Stimulated activated CD4-positive, alpha-beta T cell treated with anti-CD3 and anti-CD28 coated beads, Interleukin-2, amount 100 ng/mL, for 48 hours (primary cell): ENCODE measurements at places on chromosomes 5 and 9.

DNA sequence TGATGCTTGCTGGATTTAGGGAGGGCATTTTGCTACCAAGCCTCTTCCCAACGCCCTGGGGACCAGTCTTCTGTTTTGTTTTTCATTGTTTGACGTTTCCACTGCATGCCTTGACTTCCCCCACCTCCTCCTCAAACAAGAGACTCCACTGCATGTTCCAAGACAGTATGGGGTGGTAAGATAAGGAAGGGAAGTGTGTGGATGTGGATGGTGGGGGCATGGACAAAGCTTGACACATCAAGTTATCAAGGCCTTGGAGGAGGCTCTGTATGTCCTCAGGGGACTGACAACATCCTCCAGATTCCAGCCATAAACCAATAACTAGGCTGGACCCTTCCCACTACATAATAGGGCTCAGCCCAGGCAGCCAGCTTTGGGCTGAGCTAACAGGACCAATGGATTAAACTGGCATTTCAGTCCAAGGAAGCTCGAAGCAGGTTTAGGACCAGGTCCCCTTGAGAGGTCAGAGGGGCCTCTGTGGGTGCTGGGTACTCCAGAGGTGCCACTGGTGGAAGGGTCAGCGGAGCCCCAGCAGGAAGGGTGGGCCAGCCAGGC, 23.0 kb downstream of the PCDHGC5 start:
- DNase-seq: no peak

- no peak for DNase-seq
These were observed 663 bp downstream of the ISOC1 start for GRCh38 chr5:129094924-129095899.

DNA sequence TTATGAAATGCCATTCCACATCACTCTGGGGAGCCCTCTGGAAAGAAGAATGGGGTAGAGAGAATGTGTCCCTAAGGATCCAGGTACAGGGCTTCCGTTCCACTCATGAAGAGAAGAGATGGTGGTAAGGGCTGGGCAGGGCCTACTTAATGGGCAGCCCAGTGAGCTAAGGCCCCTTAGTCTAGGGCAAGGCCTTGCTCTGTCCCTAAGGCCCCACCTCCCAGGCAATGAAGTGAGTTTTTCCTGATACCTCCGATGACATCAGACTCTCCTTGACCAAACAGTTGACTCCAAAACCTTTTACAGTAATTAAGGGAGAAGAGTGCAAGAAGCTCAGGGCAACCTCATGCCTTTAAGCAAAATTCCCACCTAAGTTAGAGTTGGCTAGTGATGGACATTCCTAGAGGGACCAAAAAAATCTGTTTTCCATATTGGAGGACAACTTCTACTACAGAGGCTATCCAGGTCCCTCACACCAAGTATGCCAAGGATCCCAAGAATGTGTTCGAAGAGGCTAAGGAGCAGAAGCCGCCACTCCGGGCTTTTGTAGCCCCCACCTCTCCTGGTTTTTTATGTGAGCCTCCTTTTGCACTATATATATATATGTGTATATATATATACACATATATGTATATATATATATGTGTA, 5.9 kb downstream of the KLF9 start:
- DNase-seq: no peak

- no peak for DNase-seq
These were observed 2.2 kb downstream of the BARX1 start for GRCh38 chr9:93952784-93953495.

- no peak for DNase-seq
These were observed 143.7 kb downstream of the TRIO start for GRCh38 chr5:14286574-14287421.

DNA sequence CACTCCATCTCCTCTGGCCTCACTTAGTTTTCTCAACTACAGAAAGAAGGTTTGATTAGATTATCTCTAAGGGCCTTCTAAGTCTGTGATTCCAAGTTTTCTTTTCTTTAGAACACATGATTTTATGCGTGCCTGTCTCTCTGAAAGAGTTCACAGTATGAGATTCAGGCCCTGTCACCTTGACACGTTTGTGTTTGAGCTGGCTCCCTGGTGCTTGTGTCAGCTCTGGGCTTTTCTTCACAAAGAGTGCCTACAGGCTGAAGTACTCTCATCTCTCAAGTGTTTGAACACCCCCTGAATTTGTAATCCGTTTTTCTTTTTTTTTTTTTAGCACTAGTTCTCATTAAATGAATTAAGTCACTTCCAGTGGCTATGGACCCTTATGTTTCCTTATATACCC, 306.9 kb upstream of the C9orf72 start:
- DNase-seq: no peak

GRCh38 chr9:123421801-123422455, 65.9 kb downstream of the CRB2 start:
- DNase-seq: no peak

DNA sequence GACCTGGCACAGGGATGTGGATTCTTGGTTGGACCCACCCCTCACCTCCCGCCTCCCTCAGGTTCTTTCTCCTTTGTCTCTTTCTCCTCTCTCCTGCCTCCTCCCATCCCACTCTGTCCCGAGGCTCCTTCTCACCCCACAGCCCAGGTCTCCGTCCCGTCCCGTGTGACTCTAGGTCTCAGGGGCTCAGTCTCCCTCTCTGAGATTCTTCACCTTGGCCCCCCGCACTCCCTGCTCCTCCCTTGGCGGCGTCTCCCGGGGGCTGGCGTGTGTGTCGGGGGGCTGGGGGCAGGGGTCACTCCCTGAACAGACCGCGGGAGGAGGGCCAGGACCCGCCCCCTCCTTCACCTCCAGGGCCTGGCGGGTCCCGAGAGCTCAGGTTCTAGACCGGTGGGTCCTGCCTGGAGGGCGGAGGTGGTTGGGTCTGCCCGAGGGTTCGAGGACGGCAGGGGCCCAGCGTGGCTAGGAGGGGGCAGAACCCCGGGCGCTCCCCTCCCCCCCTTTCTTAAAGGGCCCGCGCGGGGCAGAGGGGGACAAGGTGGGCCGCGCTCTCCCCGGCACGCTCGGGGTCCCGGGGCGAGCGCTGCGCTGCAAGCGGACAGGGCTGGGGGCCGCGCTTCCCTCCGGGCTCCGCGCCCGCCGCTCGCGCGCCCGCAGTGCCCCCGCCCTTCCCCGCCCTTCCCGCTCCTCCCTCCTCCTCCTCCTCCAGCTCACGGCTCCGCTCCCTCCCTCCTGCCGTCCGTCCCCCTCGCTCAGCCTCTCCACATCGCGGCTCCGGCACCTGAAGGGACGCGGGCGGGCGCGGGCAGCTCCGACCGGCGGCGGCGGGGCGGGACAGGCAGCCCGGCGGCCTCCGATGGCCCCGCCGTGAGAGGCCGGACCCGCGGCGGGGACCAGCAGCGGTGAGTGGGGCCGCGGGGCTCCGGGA, at the start of gene PSD2:
PSD2 (plus strand) TSS at position 735 of the 928 bp plus-strand sequence. CDS start 13,633 bp downstream, outside the sequence.
- no peak for DNase-seq

GRCh38 chr5:30112867-30113266, 1080.6 kb upstream of the CDH6 start:
- no peak for DNase-seq
